Esophagus muscularis mucosa (tissue), 4 donors: ENCODE measurements at places on chromosomes 1 and 21. TPM values are rescaled to one million over a fixed set of nuclear protein-coding genes. Genes with fewer than 3 reads are reported as not detected.

DNA sequence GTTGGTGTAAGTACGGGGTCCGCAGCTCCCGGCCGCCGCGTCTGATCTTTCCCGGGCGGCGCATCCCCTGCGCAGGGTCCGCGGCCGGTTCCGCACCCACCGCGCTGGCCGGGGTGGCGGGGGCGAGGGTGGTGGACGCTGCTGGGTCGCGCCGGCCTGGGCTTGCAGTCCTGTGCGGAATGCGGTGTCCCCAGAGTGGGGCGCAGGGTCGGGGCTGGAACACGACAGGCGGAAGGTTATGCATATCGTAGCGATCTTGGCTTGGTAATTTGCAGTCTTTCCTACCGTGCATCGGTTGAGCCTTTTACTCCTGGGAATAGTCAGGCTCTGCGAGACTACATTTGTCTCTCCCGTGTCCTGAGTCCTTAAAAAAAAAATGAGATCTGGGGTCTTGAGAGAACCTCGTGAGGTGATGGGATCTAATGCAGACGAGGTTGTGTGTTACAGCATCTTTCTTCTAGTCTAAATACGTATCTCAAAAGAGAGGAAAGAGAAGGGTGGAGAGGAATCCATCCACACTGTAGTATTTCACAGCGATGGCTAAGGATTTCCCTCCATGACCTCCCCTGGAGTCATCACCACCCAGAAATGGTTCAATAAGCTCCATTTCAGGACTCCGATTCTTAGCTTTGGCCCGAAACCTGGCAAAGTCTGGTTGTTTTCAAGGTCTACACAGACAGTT, 572 bp downstream of the ATP1B1 start:
- no peak for DNase-seq

Gene PALMD
- total RNA-seq, result 31.8 TPM

Gene LCE1B
- total RNA-seq, result not detected

DNA sequence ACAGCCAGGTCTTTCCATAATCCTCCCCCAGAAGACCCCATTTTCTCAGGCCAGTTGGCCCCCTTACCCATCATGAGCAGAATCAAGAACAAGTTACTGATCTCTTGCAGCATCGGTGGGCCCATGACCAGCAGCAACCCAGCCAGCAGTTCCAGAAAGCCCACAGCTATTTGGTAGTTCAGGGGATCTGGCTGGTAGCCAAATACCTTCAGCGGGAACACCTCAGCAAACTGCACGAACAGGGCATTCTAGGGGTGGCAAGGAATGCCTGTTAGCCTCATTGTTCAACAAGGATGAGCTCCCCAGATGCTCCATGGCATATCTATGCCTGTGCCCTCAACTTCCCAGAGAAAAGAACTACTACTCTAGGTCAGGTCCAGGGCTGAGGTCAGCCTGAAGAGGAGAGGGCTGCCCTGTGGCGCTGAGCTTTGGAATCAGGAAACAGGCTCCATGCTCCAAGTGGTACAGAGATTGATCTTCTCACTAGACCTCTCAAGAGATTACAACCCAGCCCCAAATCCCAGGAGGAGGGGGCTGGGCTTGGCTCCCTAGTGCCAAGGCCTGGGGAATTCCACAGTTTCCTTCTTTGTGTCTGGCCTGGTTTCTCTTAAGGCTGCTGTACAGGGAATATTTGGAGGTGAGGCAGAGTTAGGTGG, 1.3 kb downstream of the TMEM35B start:
- DNase-seq, result no peak

DNA sequence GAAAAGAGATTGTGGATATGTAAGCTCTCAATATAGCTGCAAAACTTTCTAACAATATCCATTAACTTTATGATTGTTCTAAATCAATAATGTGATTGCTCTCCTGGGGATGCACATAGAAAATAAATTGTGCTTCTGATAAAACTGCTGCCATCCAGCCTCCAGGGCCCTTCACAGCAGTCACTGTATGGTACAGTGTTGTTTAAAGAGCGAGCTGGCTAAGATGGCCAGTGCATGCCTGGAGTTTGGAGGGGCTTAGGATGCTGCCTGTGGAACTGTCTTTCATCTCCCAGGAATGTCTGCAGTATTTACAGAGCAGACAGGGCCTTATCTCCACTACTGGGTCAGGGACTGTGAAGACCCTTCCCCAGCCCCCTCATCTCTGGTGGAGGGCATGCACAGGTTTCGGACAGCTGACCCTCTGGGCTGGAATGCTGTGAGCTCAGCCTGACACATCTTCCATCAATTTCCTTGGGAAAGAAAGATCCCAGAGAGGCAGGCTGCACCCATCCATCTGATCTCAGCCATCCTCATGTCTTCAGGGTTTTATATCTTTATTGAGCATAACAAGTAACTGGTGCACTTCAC, 137.0 kb downstream of the PLPP3 start:
- no peak for DNase-seq

Gene PFKL
- total RNA-seq, result 90.3 TPM

GRCh38 chr21:18960306-18960705, 556.7 kb upstream of the TMPRSS15 start:
- no peak for DNase-seq

GRCh38 chr1:201050515-201051277, 27.2 kb upstream of the KIF21B start:
- no peak for DNase-seq

Gene MAP3K7CL
- 1.8 TPM for total RNA-seq

DNA sequence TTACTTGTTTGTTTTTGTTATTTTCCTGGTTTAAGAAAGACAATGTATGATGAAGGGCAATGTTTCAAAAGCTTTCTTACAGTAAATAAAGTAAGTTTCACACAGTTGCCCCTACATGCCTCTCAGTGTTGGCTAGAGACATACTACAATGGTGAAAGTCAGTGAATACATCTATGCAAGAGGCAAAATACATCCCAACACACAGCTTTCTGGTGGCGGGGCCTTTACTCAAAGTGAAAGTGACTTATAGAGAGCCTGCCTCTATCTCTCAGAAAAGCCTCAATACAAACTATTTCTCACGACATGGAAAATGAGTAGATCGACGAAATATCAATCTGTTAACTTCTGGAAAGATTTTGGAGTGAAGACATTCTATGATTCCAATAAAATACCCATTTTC, 122.3 kb downstream of the SLC30A10 start:
- DNase-seq, result no peak

Gene DRAM2
- 28.7 TPM for total RNA-seq

GRCh38 chr1:104406728-104407127, 657.0 kb downstream of the AMY1C start:
- DNase-seq, result no peak

Gene TBX19
- 0.83 TPM for total RNA-seq

Gene SH2D5
- 7.2 TPM for total RNA-seq

- no peak for DNase-seq
These were observed 24.4 kb upstream of the DEPDC1 start for GRCh38 chr1:68521286-68521685.

GRCh38 chr1:192763243-192763642, 45.6 kb upstream of the RGS2 start:
- DNase-seq, result no peak

DNA sequence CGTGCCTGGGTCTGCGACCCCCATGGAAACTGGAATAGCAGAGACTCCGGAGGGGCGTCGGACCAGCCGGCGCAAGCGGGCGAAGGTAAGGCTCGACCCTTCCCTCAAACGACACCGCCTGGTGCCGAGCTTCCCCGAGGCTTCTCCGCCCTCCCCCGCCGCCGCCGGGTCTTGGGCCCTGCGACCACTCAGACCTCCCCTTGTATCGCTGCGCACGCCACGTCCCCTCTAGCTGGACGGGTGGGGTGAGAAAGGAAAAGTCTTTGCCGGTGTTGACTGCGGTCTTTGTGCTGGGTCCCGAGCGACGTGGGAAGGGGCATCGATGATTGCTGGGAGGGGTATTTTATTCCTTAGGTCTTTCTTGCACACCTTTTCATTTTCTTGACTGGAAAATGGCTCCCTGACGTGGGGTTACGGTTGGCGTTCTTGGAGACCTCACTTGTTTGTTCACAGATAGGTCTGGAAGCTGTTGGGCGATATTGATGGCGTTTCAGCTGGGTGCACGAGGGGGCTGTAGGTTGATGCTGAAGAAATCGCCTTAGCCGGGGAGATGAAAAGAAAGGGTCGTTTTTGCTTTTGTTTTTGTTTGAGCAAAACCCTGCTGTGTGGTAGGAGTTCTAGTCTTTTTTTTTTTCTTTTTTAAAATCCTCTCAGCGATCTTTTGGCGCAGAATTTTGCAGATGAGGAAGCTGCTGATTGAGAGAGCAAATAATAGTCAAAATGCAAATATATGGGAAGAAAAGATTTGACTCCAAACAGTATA, 776 bp downstream of the KDM1A start:
- DNase-seq, result no peak

DNA sequence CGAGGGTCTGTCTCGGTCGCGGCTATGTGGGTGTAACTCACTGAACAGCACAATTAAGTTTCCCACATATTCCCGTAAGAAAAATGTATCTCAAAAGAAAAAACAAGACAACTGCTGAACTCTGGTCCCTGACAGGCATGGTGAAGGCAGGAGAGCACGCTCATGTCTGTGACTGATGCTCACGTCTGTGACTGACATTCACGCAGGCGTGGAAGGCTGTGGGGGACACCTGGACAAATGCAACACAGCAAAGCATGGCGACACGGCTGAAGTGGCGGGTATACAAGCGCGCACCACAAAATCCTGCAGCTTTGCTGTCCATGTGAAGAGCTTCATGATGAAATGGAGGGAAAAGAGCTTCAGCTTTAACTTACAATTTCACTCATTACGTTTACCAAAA, 6.0 kb downstream of the PTTG1IP start:
- no peak for DNase-seq

DNA sequence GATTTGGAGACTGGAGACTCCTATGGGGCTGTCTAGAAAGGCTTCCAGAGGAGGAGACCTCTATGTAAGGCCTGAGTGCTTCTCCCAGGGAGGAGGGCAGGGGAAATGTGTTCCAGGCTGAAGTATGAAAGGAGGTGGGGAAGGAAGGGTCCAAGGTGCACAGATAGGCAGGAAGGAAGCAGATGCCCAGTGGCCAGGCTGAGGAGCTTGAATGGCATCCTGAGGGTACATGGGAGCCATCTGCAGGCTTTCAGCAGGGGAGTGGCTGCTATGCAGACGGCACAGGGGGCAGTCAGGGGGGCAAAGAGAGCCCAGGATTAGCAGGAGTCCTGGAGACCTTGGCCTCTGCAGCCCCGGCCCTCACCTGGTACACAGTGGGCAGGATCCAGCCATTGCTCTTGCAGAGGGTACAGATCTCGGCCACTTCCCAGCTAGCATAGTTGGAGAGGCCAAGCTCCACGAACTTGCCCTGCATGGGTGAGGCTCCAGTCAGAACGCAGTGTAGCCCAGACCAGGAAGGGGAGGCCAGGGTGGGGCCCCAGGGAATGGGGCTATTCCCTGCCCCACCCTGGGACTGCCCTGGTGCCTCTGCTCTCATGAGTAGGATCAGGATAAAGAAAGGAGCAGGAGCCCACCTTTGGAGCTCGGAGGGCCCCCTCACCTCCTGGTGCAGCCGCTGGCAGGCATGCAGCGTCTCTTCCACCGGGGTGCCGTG, 4.0 kb downstream of the AKR7A2 start:
- DNase-seq, result no peak

Gene PGLYRP4
- total RNA-seq, result not detected

Gene FAM167B
- total RNA-seq, result 6.7 TPM

- DNase-seq, result no peak
These were observed 71.6 kb downstream of the PLXNA2 start for GRCh38 chr1:208172423-208173145.

- no peak for DNase-seq
These were observed 931.6 kb downstream of the NCAM2 start for GRCh38 chr21:21929789-21930188.

Gene CSMD2
- 0.75 TPM for total RNA-seq

GRCh38 chr1:89873288-89873687, 52.5 kb downstream of the LRRC8D start:
- no peak for DNase-seq

GRCh38 chr1:15650433-15650832, 33.2 kb downstream of the DDI2 start:
- DNase-seq, result no peak

Gene PTGS2
- total RNA-seq, result 5.8 TPM

GRCh38 chr1:227901906-227902640, 45.7 kb downstream of the WNT9A start:
- no peak for DNase-seq

Gene PIGR
- not detected for total RNA-seq

GRCh38 chr1:114453361-114453784, 57.6 kb downstream of the TRIM33 start:
- no peak for DNase-seq

GRCh38 chr1:187237542-187237941, 408.8 kb downstream of the PLA2G4A start:
- no peak for DNase-seq

- DNase-seq, result no peak
These were observed 187.7 kb upstream of the EDN2 start for GRCh38 chr1:41672173-41672572.

DNA sequence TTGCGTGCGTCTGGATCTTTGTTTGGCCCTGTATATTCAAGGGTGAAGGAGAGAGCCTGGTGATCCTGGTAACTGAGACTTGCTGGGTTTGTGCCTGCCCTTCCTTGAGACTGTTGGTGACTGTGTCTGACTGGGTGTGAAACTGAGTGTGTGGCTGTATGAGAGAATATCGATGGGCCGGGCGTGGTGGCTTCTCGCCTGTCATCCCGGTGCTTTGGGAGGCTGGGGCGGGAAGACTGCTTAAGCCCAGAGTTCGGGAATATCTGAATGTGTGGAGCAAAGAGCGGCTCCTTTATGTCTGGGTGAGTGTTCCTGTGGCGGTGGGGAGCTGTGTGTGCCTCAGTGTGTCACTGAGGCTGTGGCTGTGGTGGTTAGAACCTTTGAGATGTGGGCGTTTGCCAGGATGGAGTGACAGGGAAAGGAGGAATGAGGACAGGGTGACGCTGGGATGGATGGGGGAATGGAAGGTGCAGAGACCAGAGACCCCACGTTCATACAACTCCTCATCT, 2.7 kb upstream of the MARCKSL1 start:
- DNase-seq, result no peak

DNA sequence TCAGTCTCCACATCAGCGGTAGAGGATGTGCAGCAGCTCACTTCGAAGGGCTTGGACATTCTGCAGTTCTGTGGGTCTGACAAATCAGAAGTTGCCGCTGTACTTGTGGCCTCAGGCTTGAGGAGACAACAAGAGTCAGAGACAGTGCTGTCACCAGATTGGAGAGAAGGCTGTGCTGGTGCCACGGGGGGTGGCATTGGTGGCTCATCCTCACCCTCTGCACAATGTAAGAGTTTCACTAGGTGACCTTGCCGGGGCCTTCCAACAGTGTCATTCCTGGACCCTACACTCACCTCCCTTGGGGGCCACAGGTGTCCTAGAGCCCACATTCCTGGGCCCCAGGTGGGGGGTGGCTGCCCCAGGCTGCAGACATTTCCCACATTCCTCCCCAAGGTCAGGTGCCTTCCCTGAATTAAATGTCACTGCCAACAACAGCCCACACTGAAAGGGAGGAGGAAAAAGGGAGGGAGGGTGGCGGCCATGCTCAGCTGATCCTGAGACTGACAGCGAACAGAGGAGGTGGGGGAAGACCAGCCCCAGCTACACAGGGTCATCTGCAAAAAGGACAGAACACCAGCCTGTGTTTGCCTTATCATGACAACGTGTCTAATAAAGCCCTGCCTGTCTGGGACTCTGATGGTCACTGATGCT, 46.4 kb downstream of the TMCC2 start:
- no peak for DNase-seq
